ENCODE measurements at places on chromosomes 4 and X. TPM values are rescaled to one million over a fixed set of nuclear protein-coding genes. Genes with fewer than 3 reads are reported as not detected.

The NEUROG2 gene
- 3.8 TPM for total RNA-seq

- no peak overlapping the region for H3K4me3 ChIP-seq
- H3K4me1 ChIP-seq: no peaks in the 10 kb centered on the region
Measured at GRCh38 chr4:108466936-108467902, 153.2 kb upstream of the RPL34 start.

DNA sequence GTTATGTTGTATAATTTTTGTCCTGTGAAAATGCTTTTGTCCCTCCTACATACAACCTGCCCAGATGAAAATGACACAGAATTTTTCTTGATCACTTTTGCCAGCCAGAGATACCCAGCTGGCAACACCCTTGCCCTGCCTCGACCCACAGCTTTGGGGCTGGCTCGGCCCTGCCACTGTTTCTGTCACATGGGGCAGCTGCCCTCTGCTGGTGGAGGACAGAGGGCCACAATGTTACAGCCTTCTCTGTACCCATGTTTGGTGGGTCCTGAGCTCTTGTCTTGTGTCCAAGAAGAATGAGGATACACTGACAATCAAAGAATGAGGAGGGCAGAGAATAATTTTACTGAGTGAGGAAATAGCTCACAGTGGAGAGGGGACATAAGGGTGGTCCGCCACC lies 31.1 kb downstream of the BMP15 start:
- no peaks in the 10 kb centered on the region for H3K4me1 ChIP-seq
- H3K36me3 ChIP-seq: no peaks in the 10 kb centered on the region
- H3K27ac ChIP-seq: no peak overlapping the region
- H3K27me3 ChIP-seq: no peaks in the 10 kb centered on the region
- no peak for DNase-seq

DNA sequence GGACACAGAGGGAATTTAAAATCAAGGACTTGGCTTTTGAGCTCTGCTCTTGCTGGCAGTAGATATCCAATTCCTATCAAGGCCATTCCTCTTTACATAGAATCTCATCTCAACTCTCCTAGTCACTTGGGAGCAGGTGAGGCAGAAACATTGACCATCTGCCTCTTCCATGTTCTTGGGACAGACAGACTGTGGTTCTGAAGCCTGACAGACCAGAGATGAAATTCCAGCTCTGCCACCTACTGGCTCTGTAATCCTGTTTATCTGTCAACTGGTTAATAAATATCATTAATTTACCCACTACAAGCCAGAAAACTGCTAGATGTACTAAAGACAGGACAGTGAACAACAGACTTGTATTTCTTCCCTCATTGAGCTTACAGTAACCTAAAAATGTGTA lies 300.8 kb downstream of the ADGRL3 start:
- no peak overlapping the region for H3K27ac ChIP-seq
- no peaks in the 10 kb centered on the region for H3K4me1 ChIP-seq
- peak; percentile 29 for DNase-seq
- H3K4me3 ChIP-seq: no peak overlapping the region

GRCh38 chr4:25638221-25638601 lies 17.4 kb upstream of the SLC34A2 start:
- no peaks in the 10 kb centered on the region for H3K4me1 ChIP-seq
- no peak overlapping the region for H3K27ac ChIP-seq
- H3K27me3 ChIP-seq: no peaks in the 10 kb centered on the region
- no peak for DNase-seq
- no peak overlapping the region for H3K4me3 ChIP-seq

Measured in testis (tissue), 5 donors.